ENCODE measurements at places on chromosomes 11 and 22. TPM values are rescaled to one million over a fixed set of nuclear protein-coding genes. Genes with fewer than 3 reads are reported as not detected.

GRCh38 chr11:58742140-58742539 is 10.4 kb upstream of the GLYAT start:
- DNase-seq, result no peak
- H3K36me3 ChIP-seq, result no peaks in the 10 kb centered on the region
- H3K4me1 ChIP-seq, result no peaks in the 10 kb centered on the region
- peaks cover 33% of the 10 kb centered on the region for H3K27me3 ChIP-seq
- no peak overlapping the region for H3K4me3 ChIP-seq

DNA sequence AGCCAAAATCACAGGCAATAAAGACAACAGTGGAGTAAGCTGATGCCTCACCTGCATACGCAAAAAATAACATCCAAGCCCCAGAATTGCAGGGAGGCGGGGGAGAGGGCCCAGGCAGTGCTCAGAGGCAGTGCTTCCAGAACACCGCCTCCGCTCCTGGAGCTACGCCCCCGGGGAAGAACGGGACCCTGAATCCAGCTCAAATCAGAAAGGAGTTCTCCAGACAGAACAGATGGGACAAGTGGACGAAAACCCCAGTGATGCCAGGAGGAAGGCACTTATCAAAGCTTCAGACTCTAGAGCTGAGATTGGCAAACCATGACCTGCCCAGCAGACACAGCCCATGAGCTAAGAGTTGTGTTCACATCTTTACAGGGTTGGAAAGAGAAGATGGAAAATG is 683.9 kb downstream of the TBC1D22A start:
- no peak overlapping the region for H3K27ac ChIP-seq
- no peak for DNase-seq
- H3K4me3 ChIP-seq, result no peak overlapping the region
- no peaks in the 10 kb centered on the region for H3K27me3 ChIP-seq
- no peaks in the 10 kb centered on the region for H3K4me1 ChIP-seq

GRCh38 chr22:25637032-25637431 is 72.6 kb downstream of the GRK3 start:
- no peaks in the 10 kb centered on the region for H3K4me1 ChIP-seq
- no peak overlapping the region for H3K27ac ChIP-seq
- no peak overlapping the region for H3K4me3 ChIP-seq
- H3K27me3 ChIP-seq, result peaks cover 18% of the 10 kb centered on the region
- DNase-seq, result no peak

- H3K4me1 ChIP-seq, result no peaks in the 10 kb centered on the region
- no peak overlapping the region for H3K4me3 ChIP-seq
- DNase-seq, result no peak
- no peaks in the 10 kb centered on the region for H3K36me3 ChIP-seq
Observed at GRCh38 chr22:25950111-25950510, 208.1 kb downstream of the MYO18B start.

GRCh38 chr22:35914665-35915476 is 113.8 kb downstream of the RBFOX2 start:
- H3K4me3 ChIP-seq, result no peak overlapping the region
- peaks cover 29% of the 10 kb centered on the region for H3K27me3 ChIP-seq
- no peak for DNase-seq
- H3K27ac ChIP-seq, result no peak overlapping the region
- peaks cover 5% of the 10 kb centered on the region for H3K4me1 ChIP-seq

DNA sequence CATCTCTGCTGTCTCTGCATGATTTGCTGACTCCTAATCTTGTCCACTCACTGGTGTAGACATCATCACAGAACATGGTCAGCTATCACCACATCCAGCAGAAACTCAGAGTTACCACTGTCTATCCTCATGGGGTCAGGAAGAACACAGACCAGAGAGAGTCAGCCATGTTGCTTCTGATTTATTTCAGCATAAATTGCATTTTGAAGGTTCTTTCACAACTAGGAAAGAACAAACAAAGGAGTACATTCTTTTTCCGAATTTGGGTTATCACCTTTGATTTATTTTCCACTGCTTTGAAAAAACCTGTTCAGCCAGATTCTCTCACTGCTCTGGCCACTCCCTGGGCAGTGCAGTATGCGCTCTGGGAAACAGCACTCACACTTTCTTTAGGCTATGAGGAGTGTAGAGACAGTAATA is 172.0 kb upstream of the MTMR2 start:
- no peaks in the 10 kb centered on the region for H3K27me3 ChIP-seq
- H3K36me3 ChIP-seq, result peaks cover 4% of the 10 kb centered on the region
- peaks cover 20% of the 10 kb centered on the region for H3K4me1 ChIP-seq
- no peak for DNase-seq
- peak overlapping the region; percentile 92 for H3K27ac ChIP-seq

GRCh38 chr22:24099071-24099470 is 82.2 kb upstream of the SUSD2 start:
- H3K4me1 ChIP-seq, result peaks cover 8% of the 10 kb centered on the region
- no peak overlapping the region for H3K27ac ChIP-seq
- H3K27me3 ChIP-seq, result no peaks in the 10 kb centered on the region

GRCh38 chr11:10497371-10498021 is 42.4 kb downstream of the AMPD3 start:
- peaks cover 14% of the 10 kb centered on the region for H3K36me3 ChIP-seq
- H3K27ac ChIP-seq, result no peak overlapping the region
- H3K4me3 ChIP-seq, result no peak overlapping the region
- no peaks in the 10 kb centered on the region for H3K27me3 ChIP-seq

GRCh38 chr11:70628855-70629844 is 230.8 kb downstream of the CTTN start:
- H3K4me3 ChIP-seq, result no peak overlapping the region
- DNase-seq, result no peak
- peaks cover 29% of the 10 kb centered on the region for H3K27me3 ChIP-seq

GRCh38 chr11:73227571-73228211 is 9.6 kb downstream of the P2RY2 start:
- DNase-seq, result no peak
- H3K27ac ChIP-seq, result no peak overlapping the region
- peaks cover 4% of the 10 kb centered on the region for H3K36me3 ChIP-seq
- H3K27me3 ChIP-seq, result peaks cover 15% of the 10 kb centered on the region

- peaks cover 9% of the 10 kb centered on the region for H3K36me3 ChIP-seq
- no peak overlapping the region for H3K4me3 ChIP-seq
Observed at GRCh38 chr11:130088919-130089673, 19.4 kb downstream of the APLP2 start.

- H3K27ac ChIP-seq, result peak within 1 kb of the TSS; percentile 86
- DNase-seq, result peak; percentile 51
- H3K4me3 ChIP-seq, result peak within 1 kb of the TSS; percentile 99
Observed at GRCh38 chr11:102109896-102110760, at the start of gene YAP1. YAP1 (plus strand) TSS chr11:102110447; CDS start chr11:102110849, 402 bp downstream.

DNA sequence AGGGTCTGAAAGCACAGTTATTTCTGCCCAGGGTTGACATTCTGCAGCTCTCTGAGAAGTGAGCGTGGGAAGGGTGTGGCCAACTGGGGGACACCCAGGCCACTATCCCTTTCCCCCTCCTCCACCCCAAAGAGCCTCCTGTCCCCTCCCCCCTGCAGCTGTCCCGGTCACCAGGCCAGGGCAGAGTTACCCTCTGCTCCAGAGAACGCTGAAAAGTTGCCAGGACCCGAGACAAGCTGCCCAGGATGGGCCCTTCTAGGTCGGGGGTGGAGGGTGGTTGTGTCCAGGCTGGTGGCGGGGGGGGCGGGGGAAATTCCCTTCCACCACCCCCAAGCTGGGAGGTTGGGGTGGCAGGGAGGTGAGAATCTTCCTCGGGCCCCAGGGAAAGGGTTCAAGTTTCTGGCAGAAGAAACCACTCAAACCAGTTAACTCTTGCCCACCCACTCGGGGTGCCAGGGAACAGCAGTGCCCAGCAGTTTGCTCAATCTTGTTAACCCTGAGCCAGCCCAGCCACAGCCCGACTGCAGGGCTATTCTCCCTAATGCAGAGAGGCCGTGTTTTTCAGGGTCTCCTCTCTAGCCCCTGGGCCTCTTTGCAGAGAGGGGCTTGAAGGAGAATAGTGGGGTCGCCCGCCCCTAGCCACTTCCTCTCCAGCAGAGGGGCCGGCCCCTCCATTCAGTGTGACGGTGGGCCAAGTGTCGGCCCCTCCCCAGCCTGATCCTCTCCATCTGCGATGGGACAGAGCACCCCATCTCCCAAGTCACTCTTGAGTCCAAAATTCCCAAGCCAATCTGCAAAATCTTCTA is 697 bp downstream of the LGALS1 start:
- H3K4me1 ChIP-seq, result peaks cover 38% of the 10 kb centered on the region
- DNase-seq, result no peak
- peak overlapping the region; percentile 97 for H3K4me3 ChIP-seq
- no peaks in the 10 kb centered on the region for H3K27me3 ChIP-seq
- peaks cover 2% of the 10 kb centered on the region for H3K36me3 ChIP-seq
- peak overlapping the region; percentile 95 for H3K27ac ChIP-seq

DNA sequence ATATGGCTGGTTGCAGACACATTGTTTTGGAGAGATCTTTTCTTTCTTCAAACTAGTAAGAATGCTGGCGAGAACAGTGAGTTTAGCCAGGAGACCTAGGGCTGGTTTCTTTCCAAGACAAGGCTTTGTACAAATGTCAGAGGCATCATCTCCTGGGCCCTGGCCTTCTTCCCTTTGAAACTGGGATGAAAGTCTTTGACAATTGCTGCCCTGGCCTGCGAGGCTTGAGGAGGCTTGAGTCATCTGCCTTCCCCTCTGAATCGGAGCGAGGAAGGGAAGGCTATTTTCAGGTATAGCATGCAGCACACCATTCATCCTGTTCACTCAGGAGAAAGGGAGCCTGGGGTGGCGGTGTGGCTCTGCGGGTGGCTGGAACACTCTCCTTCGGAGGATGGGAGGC is 21.5 kb upstream of the PARVG start:
- H3K36me3 ChIP-seq, result peaks cover 2% of the 10 kb centered on the region
- H3K4me1 ChIP-seq, result peaks cover 5% of the 10 kb centered on the region
- DNase-seq, result no peak
- no peak overlapping the region for H3K4me3 ChIP-seq

DNA sequence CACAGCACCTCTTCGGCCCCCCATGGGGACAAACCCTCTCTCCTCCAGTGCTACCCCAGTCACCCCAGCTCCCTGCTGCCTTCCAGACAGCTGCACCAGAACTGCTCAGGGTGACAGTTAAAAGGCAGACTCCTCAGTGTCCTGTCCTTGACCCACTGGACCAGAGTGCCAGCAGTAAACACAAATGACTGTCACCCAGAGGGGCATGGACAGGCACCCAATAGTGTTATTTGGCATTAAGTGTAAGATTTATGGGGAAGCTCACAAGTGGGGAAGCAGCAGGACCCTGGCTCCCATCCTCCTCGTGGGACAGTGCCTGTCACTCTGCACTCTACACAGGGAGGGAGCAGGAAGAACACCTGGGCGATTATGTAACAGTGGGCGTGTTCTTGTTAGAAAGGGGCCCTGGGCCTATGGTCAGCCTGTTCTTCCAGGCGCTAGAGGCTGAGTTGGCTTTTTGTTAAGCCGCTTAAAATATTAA is 5.0 kb downstream of the RPS19BP1 start:
- peak overlapping the region; percentile 31 for H3K4me3 ChIP-seq
- no peak for DNase-seq
- no peaks in the 10 kb centered on the region for H3K27me3 ChIP-seq
- H3K4me1 ChIP-seq, result peaks cover 66% of the 10 kb centered on the region

GRCh38 chr22:37904572-37905533 is 1.2 kb upstream of the MICALL1 start:
- H3K4me3 ChIP-seq, result peak overlapping the region; percentile 89
- DNase-seq, result no peak
- H3K27ac ChIP-seq, result peak overlapping the region; percentile 78

- H3K27ac ChIP-seq, result no peak overlapping the region
- H3K27me3 ChIP-seq, result no peaks in the 10 kb centered on the region
- DNase-seq, result no peak
- no peaks in the 10 kb centered on the region for H3K36me3 ChIP-seq
Observed at GRCh38 chr11:48104568-48104924, 112.1 kb upstream of the OR4B1 start.

Gene C1QTNF4
- 1.1 TPM for total RNA-seq

Gene HTR3A
- not detected for total RNA-seq

Gene SPI1
- total RNA-seq, result 14.9 TPM

Gene SMIM38
- 0.34 TPM for total RNA-seq

Gene PTPRJ
- total RNA-seq, result 33.2 TPM

Gene OR10A2
- total RNA-seq, result not detected
